Head of caudate nucleus (tissue), 42 donors: ENCODE measurements at places on chromosomes 3 and 15.

- no peak for DNase-seq
Observed at GRCh38 chr3:14283813-14284438, 105.3 kb downstream of the LSM3 start.

DNA sequence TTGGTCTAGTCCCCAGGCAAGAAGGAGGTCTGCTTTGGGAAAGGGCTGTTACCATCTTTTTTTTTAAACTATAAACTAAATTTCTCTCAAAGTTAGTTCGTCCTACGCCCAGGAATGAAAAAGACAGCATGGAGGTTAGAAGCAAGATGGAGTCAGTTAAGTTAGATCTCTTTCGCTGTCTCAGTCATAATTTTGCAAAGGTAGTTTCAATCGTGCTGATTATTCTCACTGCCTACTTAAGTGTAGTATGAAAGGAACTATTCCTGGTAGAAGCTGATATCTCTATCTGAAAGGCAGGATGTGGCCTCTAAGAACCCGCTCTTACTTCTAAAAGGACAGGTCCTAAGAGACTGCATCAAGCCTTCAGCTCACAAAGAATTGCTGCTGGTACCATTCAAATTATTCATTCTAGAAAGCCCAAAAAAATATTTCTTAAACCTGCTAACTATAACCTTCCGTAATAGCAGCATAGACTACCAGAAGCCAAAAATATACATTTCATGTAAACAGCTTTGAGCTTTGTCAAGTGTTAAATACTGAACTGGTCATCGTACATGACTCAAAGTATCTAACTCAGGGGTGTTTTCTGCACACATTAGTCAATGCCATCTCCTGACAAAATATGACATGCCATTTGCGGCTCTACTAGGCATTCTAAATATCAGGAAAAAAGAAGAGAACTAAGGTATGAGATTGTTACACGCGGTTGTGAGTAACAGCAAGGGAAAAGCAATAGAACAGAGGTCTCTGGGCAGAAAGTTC, 96.0 kb upstream of the CCDC80 start:
- DNase-seq: no peak

DNA sequence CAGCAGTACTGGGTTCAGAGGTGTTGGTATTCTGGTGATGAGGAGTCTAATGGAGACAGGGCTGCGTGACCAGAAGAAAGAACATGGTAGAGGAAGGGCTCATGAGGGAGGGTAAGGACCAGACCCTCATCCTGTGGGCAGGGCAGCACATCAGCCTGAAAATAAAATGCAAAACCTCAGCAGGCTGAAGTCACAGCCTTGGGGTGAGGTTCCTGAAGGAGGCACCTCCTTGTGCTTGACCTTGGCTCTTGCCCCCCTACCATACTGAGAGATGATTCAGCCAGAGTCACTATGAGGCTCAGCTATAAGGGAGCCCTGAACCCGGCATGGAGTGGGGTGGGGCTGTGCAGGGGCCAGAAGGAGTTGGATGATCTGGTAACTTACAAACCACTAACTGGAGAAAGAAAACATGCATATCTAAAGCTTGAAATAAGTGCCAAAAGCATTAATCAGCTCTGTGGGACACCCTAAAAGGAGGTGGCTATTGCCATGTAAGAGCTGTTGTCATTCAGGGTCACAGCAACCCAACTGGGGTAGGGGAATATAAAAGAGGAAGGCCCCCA, 60.2 kb downstream of the CORO2B start:
- no peak for DNase-seq

- no peak for DNase-seq
Observed at GRCh38 chr3:133505813-133506212, 67.7 kb upstream of the CDV3 start.

DNA sequence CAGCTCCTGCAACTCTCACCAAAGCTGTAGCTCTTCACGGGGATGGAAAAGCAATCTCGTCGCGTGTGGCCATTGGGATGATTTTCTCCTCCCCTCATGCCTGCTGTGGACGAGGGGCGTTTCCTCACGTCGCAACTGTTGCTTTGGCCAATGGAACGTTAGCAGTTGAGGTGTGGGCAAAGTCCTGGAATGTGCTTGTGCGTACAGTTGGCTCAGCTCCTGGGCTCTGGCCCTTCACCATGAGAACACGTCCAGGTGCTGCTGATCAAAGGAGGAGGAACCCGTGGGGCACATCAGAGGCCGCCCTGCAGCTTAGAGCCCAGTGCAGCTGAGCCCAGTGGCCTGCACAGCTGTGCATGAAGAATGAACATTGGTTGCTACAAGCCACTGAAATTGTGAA, 186.1 kb downstream of the TJP1 start:
- DNase-seq: no peak
